Subcutaneous preadipocyte (primary cell): ENCODE measurements at places on chromosomes 1 and 21. TPM values are rescaled to one million over a fixed set of nuclear protein-coding genes. Genes with fewer than 3 reads are reported as not detected.

Gene EFNA3
- 0.39 and 0.73 TPM in 2 replicates for total RNA-seq

Gene CROCC
- total RNA-seq, result 15.8 and 16.5 TPM in 2 replicates

Gene G0S2
- 1.6 and 23.9 TPM in 2 replicates for total RNA-seq

Gene MAP1LC3C
- under 0.01 and 0.20 TPM in 2 replicates for total RNA-seq

Gene RCAN3
- 3.7 and 8.5 TPM in 2 replicates for total RNA-seq

Gene SYT6
- total RNA-seq, result under 0.01 TPM in 1 of 2 replicates, not detected in the other

Gene FOXO6
- total RNA-seq, result under 0.01 TPM in 1 of 2 replicates, not detected in the other
